Lung microvascular endothelial cell (primary cell): ENCODE measurements at places on chromosomes 11 and 22. TPM values are rescaled to one million over a fixed set of nuclear protein-coding genes. Genes with fewer than 3 reads are reported as not detected.
A peak's percentile ranks its signal among the peaks of the same experiment; 100 is the strongest.

C11orf91 gene
- under 0.01 TPM in 1 of 2 replicates, not detected in the other for total RNA-seq

TSSK2 gene
- not detected in 2 replicates for total RNA-seq

SMTNL1 gene
- total RNA-seq = not detected in 2 replicates

PGR gene
- under 0.01 TPM in 1 of 2 replicates, not detected in the other for total RNA-seq

DNA sequence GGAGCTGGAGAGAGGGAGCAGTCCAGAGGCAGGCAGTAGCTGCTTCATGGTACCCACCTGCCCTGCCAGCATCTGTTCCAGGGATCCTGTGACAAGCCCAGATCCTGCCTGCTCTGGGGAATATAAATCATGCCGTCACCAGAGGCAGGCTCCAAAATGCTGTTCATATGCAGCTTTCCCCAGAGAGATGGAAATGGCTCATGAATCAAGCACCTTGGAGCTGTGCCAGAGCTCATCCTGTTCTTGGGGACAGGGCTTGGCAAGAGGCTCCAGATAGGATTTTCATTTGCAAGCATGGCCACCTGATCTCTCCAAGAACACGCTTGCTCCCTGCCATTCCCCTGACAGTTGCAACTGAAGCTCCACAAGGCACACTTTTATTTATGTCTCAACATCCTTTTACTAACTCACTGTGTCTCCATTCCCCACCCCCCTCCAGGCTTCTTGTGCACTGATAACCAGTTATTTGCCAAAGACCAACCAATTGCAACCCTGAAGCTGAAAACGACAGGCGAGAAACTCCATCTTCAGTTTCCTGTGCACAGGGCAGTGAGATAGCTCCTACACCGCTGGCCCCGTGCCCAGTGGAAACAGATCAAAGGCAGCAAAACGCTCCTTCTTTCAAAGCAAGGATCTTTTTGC is 115.8 kb upstream of the PITPNB start:
- DNase-seq = peak; percentile 95

GRCh38 chr11:134610116-134610910 is 198.3 kb upstream of the B3GAT1 start:
- DNase-seq = no peak

- DNase-seq = no peak
These were observed 195.0 kb downstream of the TTC28 start for GRCh38 chr22:28484662-28485061.

DNA sequence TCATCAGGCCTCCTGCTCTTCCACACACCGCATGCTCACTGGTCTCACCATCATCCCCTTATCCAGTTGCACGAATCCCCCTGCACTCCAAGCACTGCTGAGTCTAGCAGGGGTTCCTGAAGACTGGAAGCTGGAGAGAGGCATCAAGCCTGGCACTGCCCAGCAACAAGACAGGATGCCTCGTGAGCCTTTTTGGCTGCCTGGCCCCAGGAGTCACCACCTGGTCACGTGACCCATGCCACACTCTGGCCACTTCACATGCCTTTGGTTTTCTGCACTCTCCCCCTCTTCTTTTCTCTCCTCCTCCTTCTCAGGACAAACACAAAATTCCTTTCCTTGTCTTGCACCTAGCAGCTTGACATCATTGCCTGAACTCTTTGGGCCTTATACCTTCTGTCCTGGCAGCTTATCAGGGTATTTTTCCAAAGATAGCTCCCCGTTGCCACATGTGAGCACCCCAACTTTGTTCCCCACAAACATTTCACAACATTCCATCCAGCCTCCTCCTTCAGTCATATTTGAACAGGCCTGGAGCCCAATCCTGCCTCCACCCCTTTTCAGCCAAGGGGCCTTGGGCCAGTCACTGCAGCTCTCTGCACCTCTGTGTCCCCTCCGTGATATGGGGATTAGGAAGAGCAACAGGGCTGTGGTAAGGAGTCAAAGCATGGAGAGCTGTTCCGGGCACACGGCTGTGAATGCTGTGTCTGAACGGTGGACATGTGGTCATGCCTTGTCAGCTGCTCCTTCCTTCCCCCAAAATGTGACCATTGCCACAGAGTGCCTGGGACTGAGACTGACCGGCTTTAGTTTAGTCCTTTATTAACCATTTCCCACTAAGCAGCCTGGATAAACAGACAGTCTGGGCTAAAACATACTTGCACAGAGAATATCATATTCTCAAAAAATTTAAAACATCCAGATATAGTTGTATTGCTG is 2.8 kb upstream of the PACSIN2 start:
- no peak for DNase-seq

GRCh38 chr11:2095198-2095520 is 44.0 kb downstream of the IGF2 start:
- DNase-seq = no peak

GRCh38 chr22:47599753-47600152 is 837.3 kb downstream of the TBC1D22A start:
- no peak for DNase-seq

DNA sequence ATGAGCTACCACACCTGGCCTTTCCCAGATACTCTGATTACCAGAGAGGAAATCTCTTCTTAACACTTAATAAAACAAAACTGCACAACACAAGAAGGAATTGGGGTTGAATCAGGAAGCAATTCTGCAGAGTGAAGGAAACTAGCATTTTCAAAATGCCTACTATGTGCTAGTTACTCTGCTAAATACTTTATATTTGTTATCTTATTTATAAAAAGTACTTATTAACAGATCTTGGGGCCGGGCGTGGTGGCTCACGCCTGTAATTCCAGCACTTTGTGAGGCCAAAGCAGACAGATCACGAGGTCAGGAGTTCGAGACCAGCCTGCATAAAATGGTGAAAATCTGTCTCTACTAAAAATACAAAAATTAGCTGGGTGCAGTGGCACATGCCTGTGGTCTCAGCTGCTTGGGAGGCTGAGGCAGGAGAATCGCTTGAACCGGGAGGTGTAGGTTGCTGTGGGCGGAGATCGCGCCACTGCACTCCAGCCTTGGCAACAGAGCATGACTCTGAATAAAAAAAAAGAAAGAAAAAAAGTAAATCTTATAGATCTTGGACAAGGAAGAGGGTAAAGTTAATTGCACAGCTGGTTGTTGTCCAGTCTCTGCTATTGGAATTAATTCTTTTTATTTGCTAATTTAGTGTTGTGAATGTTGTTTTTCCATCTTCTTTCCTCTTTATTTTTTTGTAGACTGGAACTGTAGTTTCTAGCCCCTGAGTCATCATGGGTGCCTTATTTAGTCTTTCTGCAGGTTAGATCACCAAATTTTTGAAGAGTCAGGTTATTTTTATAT is 22.1 kb downstream of the TMEM135 start:
- DNase-seq = no peak

DNA sequence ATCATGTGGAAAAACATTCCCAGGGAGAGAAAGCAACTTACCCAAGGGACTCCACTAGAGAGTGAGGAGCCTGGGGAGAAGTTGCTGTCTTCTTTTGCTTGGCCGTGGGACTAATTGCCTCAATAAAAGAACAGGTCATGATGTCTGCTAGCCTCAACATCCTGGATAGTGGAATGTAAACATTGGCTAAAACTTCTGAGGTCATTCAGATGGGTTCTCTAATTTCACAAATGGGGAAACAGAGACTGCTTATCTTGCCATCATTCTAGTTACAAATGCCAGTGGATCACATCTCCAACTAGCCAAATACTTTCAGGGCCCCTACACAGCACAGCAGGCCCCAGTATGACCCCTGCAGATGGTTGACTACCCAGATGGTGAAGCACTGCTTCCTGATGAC is 28.4 kb upstream of the PAMR1 start:
- DNase-seq = no peak
